ENCODE measurements at places on chromosomes 13 and 19. TPM values are rescaled to one million over a fixed set of nuclear protein-coding genes. Genes with fewer than 3 reads are reported as not detected.

The SMIM44 gene
- polyA plus RNA-seq, result not detected

The SYCN gene
- polyA plus RNA-seq, result not detected

DNA sequence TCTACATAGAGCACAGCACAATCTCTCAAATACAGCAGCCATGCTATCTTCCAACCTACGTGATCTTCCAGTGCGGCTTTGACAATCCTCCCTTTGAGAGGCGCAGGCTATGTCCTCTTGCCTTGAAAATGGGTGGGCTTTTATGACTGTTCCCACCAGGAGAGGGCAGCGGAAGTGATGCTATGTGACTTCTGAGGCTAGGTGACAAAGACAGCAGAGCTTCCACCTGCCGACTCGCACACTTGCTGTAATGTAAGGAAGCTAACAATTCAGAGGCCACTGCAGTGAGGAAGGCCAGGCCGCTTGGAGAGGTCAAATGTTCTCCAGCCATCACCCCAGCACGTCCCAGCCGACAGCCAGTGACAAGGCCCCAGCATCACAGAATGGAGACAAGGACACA lies 65.8 kb downstream of the MRPL57 start:
- no peak overlapping the region for H3K4me3 ChIP-seq
- no peak overlapping the region for H3K27ac ChIP-seq
- H3K27me3 ChIP-seq, result peaks cover 2% of the 10 kb centered on the region
- DNase-seq, result no peak
- H3K4me1 ChIP-seq, result no peaks in the 10 kb centered on the region
- no peaks in the 10 kb centered on the region for H3K36me3 ChIP-seq

GRCh38 chr13:69566104-69566716 lies 541.4 kb upstream of the ATXN8OS start:
- H3K4me3 ChIP-seq, result no peak overlapping the region
- DNase-seq, result no peak
- no peak overlapping the region for H3K27ac ChIP-seq
- H3K27me3 ChIP-seq, result no peaks in the 10 kb centered on the region

DNA sequence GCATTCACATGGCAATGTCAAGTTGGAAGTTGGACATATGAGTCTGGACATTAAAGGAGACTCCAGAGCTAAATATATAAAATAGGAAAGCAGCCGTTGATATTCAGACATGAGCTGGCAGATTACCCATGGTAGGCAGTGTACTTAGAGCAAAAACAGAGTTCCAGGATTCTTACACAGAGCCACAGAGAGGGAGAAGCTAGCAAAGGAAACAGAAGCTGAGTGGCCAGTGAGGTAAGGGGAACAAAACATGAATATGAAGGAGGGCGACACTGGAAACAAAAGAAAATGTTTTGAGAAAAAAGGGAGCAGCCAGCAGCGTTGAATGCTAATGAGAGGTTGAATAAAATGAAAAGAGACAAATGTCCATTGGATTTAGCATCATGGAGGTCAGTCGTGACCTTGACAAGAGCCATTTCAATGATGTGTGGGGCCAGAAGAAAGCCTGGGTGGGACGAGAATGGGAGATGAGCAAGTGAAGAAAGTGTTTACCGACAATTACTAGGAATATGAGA lies 198.4 kb downstream of the POU4F1 start:
- no peaks in the 10 kb centered on the region for H3K27me3 ChIP-seq
- H3K4me3 ChIP-seq, result no peak overlapping the region
- no peak for DNase-seq
- no peaks in the 10 kb centered on the region for H3K36me3 ChIP-seq
- no peaks in the 10 kb centered on the region for H3K4me1 ChIP-seq
- no peak overlapping the region for H3K27ac ChIP-seq

DNA sequence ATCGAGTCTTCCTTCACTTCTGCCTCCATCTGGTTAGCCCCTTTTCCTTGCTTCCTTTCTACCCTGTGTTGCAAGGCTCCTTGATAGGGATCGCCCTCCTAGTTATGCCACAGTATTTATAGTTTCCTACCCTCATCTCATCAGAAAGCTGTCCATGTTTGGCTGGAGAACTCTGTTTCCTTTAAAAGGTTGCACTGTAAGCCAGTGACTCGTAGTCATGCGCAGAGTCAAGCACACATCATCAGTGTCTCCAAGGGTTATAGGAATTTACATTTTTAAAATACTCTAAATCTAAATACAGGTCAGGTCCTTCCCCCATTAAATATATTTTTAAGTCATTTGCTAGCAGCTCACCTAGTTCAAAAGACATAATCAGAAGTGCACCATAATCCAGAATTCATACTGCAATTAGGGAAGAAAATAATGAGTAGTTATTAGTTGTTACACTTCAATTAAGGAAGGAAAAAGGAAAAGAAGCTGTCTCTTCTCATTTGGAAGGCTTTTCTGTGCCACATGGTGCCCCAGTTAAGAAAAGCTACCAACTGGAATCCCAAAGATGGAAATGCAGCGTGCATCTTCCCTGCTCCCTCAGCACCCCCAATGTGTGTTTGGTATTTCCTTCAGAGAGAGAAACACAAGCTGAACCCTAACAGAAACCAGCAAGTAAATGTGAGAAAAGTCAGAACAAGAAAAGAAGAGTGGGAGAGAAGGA lies 81.0 kb downstream of the GPR12 start:
- no peak overlapping the region for H3K4me3 ChIP-seq
- H3K27ac ChIP-seq, result no peak overlapping the region
- no peaks in the 10 kb centered on the region for H3K4me1 ChIP-seq
- no peak for DNase-seq
- no peaks in the 10 kb centered on the region for H3K27me3 ChIP-seq

DNA sequence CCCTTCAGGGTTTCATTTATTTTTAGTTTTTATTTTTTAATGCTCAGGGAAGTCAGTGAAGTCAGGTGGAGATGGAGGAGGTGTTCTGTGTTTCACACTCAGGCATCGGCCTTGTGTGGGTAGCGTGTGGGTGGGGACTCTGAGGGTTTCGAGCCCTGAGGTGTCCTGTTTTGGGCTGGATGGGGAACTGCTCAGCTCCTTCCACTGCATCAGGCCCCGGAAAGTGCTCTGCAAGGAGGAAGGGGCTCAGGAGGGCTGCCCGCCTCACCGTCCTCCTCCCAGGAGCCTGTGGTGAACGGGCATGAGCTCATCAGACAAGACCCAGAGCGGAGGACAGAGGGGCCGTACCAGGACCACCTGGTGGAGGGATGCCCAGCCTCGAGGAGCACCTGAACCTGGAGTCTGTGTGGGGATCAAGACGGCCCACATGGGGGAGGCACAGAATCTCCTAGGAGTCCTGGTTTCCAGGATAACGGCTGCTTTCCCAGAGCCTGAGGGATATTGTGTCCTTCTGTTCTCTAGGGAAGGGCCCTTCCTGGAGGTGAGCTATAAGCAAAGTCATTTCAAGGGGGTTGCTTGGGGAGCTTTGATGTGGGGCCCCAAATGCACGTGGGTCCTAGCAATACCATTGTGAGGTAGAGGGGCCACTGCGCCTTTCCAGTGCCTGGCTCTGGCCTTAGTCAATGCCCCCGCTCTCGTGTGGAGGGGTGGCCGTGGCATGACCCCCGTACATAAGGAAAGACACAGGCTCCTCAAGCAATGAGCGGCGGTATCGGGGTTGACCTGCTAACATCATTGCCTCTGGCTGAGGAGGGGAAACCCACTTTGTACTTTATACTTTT lies 13.5 kb upstream of the GAS6 start:
- peaks cover 29% of the 10 kb centered on the region for H3K4me1 ChIP-seq
- no peak overlapping the region for H3K4me3 ChIP-seq
- H3K27me3 ChIP-seq, result no peaks in the 10 kb centered on the region
- no peak for DNase-seq
- H3K36me3 ChIP-seq, result no peaks in the 10 kb centered on the region
